ENCODE measurements at places on chromosomes 13 and 19.

- no peak overlapping the region for H3K4me3 ChIP-seq
- no peak overlapping the region for H3K27ac ChIP-seq
- H3K27me3 ChIP-seq, result no peaks in the 10 kb centered on the region
- H3K36me3 ChIP-seq, result no peaks in the 10 kb centered on the region
- DNase-seq, result no peak
- peaks cover 9% of the 10 kb centered on the region for H3K4me1 ChIP-seq
Measured at GRCh38 chr13:79525064-79525857, 44.3 kb downstream of the NDFIP2 start.

DNA sequence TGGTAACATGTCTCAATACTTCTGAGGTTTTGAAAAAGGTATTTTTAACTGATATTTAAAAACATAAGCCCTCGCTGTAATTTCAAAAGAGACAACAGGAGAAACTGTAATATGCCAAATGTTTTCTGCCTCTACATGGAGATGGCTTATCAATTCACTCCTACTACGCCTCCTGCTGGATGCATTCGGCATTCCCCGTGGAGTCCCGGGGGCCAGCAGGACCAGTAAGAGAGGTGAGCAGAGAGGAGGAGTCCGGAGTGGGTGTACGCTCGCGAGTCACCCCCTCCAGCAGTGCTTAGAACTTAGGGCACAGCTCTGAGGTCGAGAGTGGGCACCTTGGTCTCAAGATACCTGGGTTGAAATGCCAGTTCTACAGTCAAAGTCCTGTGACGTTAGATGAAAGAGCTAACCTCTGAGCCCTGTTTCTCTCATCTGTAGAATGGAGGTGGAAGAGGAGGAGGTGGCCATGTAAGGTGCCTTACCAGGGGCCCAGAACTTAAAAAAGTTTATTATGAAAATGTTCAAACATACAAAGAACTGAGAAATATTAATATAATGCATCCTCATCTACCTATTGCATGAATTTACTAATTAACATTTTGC, 110.2 kb downstream of the STK24 start:
- peaks cover 41% of the 10 kb centered on the region for H3K4me1 ChIP-seq
- peaks cover 44% of the 10 kb centered on the region for H3K36me3 ChIP-seq
- H3K27me3 ChIP-seq, result no peaks in the 10 kb centered on the region
- no peak overlapping the region for H3K27ac ChIP-seq

DNA sequence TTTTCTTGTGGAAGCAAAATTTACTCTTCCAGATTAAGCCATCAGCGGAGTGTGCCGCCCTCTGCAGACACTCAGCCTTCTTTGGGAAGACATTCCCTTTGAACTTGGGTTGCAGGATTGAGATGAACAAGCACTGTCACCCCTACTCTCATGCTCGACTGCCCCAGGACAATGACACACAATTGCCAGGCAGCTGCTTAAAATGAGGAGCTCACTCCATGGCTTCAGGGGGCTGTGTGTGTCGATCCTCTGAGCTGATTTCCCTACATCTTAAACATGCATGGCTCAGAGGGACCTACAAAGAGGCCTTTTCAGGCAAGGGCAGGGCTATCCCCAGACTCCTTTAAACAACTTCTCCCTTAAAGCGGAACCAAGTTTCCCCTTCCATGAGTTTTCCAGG, 107.5 kb upstream of the MBNL2 start:
- no peak overlapping the region for H3K4me3 ChIP-seq
- peaks cover 10% of the 10 kb centered on the region for H3K27me3 ChIP-seq
- no peak overlapping the region for H3K27ac ChIP-seq

- H3K4me1 ChIP-seq, result no peaks in the 10 kb centered on the region
- no peaks in the 10 kb centered on the region for H3K36me3 ChIP-seq
- no peaks in the 10 kb centered on the region for H3K27me3 ChIP-seq
- no peak for DNase-seq
- no peak overlapping the region for H3K27ac ChIP-seq
Measured at GRCh38 chr13:60893801-60894200, 496.8 kb downstream of the TDRD3 start.

DNA sequence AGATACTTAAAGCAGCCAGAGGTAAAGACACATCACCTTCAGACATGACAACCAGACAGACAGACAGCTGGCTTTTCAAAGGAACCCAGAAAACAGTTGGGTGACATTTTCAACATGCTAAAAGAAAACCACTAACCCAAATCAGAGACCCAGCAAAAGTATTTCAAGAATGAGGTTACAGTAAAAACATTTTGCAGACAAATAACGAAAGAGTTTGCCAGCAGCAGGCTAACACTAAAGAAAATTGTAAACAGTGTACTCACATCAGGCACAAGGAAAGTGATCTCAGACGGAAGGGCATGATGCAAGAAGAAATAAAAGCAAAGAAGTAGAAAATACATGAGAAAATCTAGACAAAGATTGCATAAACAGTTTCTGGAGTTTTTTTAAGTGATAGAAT, 46.4 kb downstream of the AP1M1 start:
- no peak for DNase-seq
- peaks cover 2% of the 10 kb centered on the region for H3K36me3 ChIP-seq
- H3K27ac ChIP-seq, result peak overlapping the region; percentile 37
- no peak overlapping the region for H3K4me3 ChIP-seq
- H3K4me1 ChIP-seq, result peaks cover 15% of the 10 kb centered on the region

GRCh38 chr13:114148521-114148855, 16.1 kb upstream of the RASA3 start:
- H3K27me3 ChIP-seq, result no peaks in the 10 kb centered on the region
- peak overlapping the region; percentile 79 for H3K4me3 ChIP-seq
- peaks cover 12% of the 10 kb centered on the region for H3K36me3 ChIP-seq
- peaks cover 72% of the 10 kb centered on the region for H3K4me1 ChIP-seq

- H3K4me1 ChIP-seq, result no peaks in the 10 kb centered on the region
- no peak overlapping the region for H3K4me3 ChIP-seq
- no peaks in the 10 kb centered on the region for H3K36me3 ChIP-seq
- H3K27ac ChIP-seq, result no peak overlapping the region
Measured at GRCh38 chr19:11659612-11660011, 62.3 kb downstream of the ZNF627 start.

DNA sequence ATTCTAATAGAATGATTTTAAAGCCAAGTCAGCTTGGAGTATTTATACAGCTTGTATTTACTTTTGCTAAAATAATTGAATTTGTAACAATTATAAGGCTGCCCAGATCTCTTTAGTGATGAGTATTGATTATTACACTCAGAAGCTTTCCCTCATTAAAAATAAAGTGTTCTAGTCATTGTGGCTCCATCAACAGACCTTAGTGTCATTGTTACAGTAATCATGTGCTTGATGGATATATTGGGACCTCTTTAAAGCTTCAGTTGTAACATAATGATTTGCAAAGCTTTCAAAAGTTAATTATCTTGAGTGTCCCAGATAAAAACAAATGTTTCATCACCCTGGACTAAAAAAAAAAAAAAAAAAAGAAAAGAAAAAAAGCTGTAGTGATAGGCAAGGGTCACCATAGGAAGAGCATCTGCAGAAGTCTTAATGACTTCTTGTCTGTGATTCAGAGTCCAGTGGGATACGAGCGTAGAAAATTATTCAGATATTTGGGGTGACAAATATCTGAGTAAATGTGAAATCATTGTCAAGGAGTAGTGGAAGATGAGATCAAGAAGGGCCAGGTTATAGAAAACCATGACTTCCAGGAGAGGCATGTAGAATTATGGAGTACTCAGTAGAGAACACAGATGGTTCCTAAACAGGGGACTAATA, 369.6 kb downstream of the DCT start:
- no peak overlapping the region for H3K4me3 ChIP-seq
- H3K36me3 ChIP-seq, result no peaks in the 10 kb centered on the region
- no peak overlapping the region for H3K27ac ChIP-seq
- DNase-seq, result no peak

- no peak overlapping the region for H3K4me3 ChIP-seq
- no peaks in the 10 kb centered on the region for H3K36me3 ChIP-seq
- H3K27ac ChIP-seq, result no peak overlapping the region
- no peaks in the 10 kb centered on the region for H3K4me1 ChIP-seq
- no peak for DNase-seq
Measured at GRCh38 chr19:778910-779653, 18.2 kb upstream of the PTBP1 start.

DNA sequence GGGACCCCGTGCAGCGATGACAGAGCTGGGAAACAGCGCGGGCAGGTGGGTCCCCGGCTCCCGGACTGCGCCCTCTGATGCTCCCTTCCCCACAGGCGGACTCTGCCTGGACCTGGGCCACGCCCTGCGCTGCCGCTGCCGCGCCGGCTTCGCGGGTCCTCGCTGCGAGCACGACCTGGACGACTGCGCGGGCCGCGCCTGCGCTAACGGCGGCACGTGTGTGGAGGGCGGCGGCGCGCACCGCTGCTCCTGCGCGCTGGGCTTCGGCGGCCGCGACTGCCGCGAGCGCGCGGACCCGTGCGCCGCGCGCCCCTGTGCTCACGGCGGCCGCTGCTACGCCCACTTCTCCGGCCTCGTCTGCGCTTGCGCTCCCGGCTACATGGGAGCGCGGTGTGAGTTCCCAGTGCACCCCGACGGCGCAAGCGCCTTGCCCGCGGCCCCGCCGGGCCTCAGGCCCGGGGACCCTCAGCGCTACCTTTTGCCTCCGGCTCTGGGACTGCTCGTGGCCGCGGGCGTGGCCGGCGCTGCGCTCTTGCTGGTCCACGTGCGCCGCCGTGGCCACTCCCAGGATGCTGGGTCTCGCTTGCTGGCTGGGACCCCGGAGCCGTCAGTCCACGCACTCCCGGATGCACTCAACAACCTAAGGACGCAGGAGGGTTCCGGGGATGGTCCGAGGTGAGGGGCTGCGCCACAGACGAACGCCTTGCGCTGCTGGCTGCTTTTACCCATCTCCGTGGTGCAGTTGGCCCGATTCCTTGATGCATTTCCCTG, 7.8 kb upstream of the SELENOV start:
- peaks cover 30% of the 10 kb centered on the region for H3K4me1 ChIP-seq
- peaks cover 9% of the 10 kb centered on the region for H3K36me3 ChIP-seq
- H3K4me3 ChIP-seq, result peak overlapping the region; percentile 74
- peaks cover 66% of the 10 kb centered on the region for H3K27me3 ChIP-seq
- no peak overlapping the region for H3K27ac ChIP-seq
- DNase-seq, result no peak

- no peak overlapping the region for H3K27ac ChIP-seq
- no peak for DNase-seq
- no peaks in the 10 kb centered on the region for H3K27me3 ChIP-seq
- no peaks in the 10 kb centered on the region for H3K4me1 ChIP-seq
- H3K4me3 ChIP-seq, result no peak overlapping the region
Measured at GRCh38 chr19:30317403-30317802, 54.8 kb upstream of the ZNF536 start.

DNA sequence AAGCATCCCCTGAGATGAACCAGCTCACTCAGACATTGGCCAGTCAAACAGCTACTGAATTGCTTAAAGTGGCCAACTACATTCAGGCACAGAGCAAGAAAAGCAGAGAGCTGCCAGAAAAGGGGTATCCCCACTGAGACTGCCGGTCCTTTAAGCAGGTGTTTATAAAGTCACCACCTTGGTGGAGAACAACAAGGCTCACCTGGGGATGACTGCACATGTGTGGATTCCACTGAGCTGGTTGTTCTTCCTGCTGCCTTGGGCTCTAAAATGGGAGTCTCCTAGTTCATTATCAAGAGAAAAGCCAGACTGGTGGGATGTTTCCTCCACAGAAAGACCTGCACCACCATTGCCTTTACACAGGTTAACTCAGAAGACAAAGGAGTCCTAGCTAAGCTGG, 51.8 kb upstream of the IPO5 start:
- H3K27ac ChIP-seq, result no peak overlapping the region
- no peaks in the 10 kb centered on the region for H3K36me3 ChIP-seq
- no peak for DNase-seq
- no peaks in the 10 kb centered on the region for H3K4me1 ChIP-seq

DNA sequence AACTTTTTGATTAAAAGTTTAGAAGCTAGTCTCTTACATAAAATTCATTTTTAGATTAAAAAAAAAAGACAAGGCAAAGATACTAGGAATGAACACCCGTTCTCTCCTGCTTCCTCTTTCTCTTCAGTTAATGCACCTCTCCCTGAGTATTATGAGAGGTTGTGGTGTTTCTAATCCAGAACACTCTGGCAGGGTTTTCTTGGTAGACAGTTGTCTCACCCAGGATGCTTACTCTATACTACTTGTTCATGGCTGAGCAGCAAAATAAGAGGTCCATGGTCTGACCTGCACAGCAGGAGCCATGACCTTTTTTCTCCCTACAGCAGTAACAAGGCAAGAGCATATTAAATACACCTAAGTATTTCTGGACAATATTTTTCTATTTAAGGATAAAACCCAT, 62.0 kb downstream of the MICU2 start:
- no peak overlapping the region for H3K27ac ChIP-seq
- DNase-seq, result no peak
- H3K4me3 ChIP-seq, result no peak overlapping the region
- H3K4me1 ChIP-seq, result peaks cover 47% of the 10 kb centered on the region
- no peaks in the 10 kb centered on the region for H3K27me3 ChIP-seq

GRCh38 chr19:8682472-8682871, 16.1 kb downstream of the ACTL9 start:
- DNase-seq, result no peak
- no peaks in the 10 kb centered on the region for H3K36me3 ChIP-seq
- no peak overlapping the region for H3K4me3 ChIP-seq
- peaks cover 5% of the 10 kb centered on the region for H3K4me1 ChIP-seq

GRCh38 chr13:38718374-38718773, 31.5 kb downstream of the FREM2 start:
- no peak for DNase-seq
- H3K36me3 ChIP-seq, result no peaks in the 10 kb centered on the region
- H3K4me1 ChIP-seq, result no peaks in the 10 kb centered on the region
- H3K4me3 ChIP-seq, result no peak overlapping the region

GRCh38 chr13:111516712-111517640, 196.5 kb downstream of the TEX29 start:
- H3K27me3 ChIP-seq, result peaks cover 10% of the 10 kb centered on the region
- no peak for DNase-seq
- H3K4me1 ChIP-seq, result no peaks in the 10 kb centered on the region
- no peaks in the 10 kb centered on the region for H3K36me3 ChIP-seq
- H3K27ac ChIP-seq, result no peak overlapping the region
- no peak overlapping the region for H3K4me3 ChIP-seq

GRCh38 chr13:32528358-32528757, 10.2 kb downstream of the N4BP2L2 start:
- H3K36me3 ChIP-seq, result peaks cover 29% of the 10 kb centered on the region
- peak overlapping the region; percentile 37 for H3K4me3 ChIP-seq
- no peak for DNase-seq
- peaks cover 60% of the 10 kb centered on the region for H3K4me1 ChIP-seq
- H3K27me3 ChIP-seq, result no peaks in the 10 kb centered on the region

Data from central memory CD8-positive, alpha-beta T cell (primary cell).